Stimulated activated CD4-positive, alpha-beta T cell treated with anti-CD3 and anti-CD28 coated beads, Interleukin-1b, Interleukin-23, amount 100 ng/mL, for 4 hours (primary cell): ENCODE measurements at places on chromosomes 2 and 18.

- DNase-seq = no peak
These were observed 73.3 kb downstream of the PIK3C3 start for GRCh38 chr18:42028247-42028832.

DNA sequence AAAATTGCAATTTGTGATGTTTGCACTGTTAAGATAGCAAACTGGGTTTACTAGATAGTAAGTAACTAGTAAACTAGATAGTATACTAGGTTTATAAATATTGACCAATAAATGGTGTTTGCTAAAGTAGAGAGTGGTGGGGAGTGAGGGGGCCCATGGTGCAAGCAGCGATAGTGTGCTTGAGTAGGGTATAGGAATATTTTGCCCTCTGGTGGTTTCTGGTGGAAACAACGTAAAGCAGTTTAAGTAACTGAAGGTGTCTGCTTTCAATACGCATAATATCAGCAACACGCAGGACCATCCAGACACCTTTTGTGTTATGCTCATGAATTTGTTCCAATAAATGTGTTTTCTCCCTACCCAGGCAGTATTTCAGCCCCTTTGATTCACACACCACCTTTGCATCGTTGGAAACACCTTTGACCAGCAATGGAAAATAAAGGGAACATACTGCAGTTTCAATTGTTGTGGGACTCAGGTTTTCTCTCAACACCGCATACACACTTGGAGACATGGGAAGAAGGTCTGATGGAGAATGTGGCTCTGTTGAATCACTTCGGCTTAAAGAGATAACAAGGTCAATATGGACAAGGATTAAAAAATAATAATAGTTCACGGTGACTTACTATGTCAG, 16.7 kb upstream of the STAT1 start:
- no peak for DNase-seq

GRCh38 chr2:70942396-70943204, 6.9 kb downstream of the ATP6V1B1 start:
- DNase-seq = no peak

GRCh38 chr18:67600181-67601180, 84.0 kb upstream of the DSEL start:
- no peak for DNase-seq

DNA sequence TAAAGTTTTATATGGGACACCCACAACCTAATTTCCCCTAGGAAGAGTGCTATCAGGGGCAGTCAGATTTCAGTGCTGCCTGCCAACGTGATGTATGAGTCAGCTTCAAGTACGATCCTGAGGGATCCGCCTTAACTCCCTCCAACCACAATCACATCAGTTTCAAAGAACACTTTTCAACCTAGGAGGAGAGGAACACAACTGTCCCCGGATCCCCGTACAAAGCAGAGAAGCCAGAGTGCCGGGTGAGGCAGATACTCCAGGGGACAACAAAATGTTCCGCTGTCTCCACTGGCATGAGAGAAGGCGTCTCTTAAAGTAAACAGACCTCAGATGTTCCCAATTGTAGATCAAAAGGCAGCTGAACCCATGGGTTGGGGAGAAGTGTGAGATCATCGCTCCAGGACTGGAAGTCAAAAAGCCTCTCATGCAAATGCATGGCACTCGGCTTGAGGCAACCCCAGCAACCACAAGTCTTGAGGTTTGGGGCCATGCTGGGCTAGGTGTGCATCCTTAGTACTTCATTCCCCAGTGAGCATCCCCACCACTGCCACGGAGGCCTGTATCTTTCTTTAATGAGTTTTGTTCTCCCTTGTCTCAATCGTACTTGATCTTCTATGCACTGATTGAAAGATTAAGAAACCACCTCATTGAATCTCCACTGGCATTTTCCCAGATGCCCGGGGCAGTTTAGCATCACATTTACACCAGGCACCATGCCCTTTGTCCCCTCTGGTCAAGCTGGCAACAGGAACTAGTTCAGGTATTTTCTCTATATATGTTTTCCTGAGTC, 91.0 kb upstream of the CCBE1 start:
- DNase-seq = no peak

DNA sequence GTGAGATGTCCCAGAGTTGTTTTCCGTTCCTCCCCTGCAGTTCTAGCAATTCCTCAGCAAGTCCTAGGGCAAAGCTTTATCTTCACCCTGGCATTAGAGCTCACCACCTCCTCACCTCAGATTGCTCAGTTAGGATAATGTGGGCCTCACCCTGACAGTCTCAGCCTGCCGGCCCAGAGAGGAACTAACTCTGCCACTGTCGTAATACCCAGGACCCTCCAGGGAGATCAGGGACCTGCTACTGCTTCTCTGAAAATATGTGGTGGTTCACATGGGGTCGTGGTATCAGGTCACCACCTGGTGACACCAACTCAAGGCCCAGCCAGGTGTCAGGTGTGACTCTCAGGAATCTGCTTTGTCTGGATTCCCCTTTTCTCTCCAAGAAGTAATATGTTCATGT, 120.7 kb downstream of the FEZ2 start:
- DNase-seq = no peak

- DNase-seq = no peak
These were observed 212.3 kb upstream of the TRIB2 start for GRCh38 chr2:12504443-12504842.

GRCh38 chr2:168708080-168708479, 94.4 kb upstream of the NOSTRIN start:
- no peak for DNase-seq

GRCh38 chr2:217978536-217979150, 24.2 kb downstream of the TNS1 start:
- DNase-seq = no peak

DNA sequence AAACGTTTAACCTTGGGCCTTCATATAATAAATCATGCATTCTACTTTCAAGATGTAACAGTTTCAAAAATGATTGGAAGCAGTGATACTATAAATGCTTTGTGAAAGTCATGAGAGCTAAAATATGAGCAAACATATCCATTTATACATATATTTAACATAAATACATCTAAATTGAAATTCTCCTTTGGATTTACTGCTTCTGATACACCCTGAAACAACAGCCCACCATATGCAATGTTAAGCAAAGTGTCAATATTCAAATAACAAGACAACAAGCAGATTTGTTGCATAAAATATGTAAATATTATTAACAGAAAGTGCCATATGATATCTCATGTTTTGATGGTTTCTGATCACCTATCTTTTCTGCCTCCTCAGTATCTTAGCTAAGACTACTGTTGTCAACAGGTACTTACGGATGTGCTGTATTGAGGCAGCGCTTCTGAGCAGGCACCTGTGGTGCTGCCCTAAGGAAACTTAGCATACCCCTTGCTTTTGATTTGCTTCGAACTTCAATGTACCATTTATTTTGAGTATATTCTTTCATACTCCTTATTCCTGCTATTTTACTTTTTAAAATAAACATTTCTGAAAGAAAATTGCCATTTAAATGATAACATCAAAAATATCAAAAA, 6.1 kb downstream of the FIGN start:
- DNase-seq = no peak

GRCh38 chr2:129876541-129876940, 102.9 kb upstream of the RAB6C start:
- DNase-seq = no peak

GRCh38 chr2:46470114-46470628, 9.2 kb upstream of the TMEM247 start:
- no peak for DNase-seq

- no peak for DNase-seq
These were observed 49.7 kb upstream of the MAPRE2 start for GRCh38 chr18:34991561-34991960.

DNA sequence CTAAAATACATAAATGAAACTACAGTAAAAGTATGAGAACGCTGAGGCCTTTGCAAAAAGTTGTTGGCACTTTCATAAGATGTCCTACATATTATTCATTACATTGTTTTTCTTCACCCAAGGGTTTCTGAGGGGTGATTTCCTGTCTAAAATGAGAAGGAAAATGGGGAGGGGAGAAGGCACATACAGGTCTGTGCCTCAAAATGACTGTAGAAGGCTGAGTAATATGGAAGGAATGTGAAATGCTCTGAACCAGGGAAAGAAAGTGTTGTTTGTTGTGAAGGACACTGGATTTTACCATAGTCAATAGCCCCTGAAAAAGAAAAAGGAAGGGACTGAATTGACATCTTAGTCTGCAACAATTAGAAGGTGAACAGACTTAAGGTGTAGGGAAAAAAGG, 99.5 kb upstream of the RNF152 start:
- DNase-seq = no peak

DNA sequence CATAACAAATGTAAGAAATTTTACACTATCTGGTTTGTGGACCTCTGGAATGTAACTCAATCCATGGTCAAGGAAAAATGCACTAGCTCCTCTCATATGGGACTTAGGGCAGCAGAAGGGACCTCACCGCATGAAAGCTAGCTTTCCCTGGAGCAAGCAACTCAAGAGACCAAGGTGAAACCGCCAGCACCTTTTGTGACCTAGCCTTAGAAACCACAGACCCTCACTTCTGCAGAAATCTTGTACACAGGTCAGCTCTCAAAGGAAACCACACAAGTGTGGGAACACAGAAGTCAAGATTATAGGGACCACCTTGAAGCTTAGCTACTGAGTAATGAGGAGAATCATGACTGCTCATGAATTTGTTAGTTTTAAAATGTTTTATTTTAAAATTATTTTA, 222.5 kb downstream of the DLGAP1 start:
- no peak for DNase-seq

GRCh38 chr2:19327496-19327895, 30.9 kb downstream of the OSR1 start:
- DNase-seq = no peak

GRCh38 chr2:131154647-131155046, 49.5 kb downstream of the PLEKHB2 start:
- no peak for DNase-seq

DNA sequence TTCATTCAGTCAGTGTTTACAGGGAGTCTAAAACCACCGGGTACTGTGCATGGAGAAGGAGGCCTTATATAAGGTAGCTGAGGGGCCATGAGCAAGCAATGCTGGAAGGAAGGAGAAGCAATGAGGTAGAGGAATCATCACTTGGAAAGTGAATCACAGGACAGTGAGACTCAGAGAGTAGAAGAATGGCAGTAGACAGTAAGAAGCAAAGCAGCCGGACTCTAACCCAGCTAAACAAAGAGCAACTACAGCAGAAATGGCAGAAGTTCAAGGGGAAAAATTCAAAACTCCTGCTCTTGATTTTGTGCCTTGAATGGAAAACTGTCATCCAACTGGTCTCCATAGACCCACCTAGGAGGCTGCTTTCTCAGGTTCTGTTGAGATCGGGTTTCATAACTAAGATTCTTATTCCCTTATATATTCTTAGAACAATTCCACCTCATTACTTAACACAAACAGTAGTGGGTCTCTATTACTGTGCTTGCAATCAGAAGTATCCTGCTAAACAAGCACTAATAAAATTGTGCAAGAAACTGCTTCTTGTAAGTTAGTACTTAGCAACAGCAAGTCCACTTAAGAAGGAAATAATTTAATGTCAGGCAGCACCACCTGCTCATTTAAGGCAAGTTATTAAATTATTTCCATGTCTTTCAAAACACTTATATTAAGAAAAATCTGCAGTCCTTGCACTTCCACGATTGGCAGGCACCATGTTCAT, 68.0 kb downstream of the RBMS1 start:
- DNase-seq = no peak

- DNase-seq = no peak
These were observed 498.2 kb upstream of the TCF4 start for GRCh38 chr18:56086176-56086575.

DNA sequence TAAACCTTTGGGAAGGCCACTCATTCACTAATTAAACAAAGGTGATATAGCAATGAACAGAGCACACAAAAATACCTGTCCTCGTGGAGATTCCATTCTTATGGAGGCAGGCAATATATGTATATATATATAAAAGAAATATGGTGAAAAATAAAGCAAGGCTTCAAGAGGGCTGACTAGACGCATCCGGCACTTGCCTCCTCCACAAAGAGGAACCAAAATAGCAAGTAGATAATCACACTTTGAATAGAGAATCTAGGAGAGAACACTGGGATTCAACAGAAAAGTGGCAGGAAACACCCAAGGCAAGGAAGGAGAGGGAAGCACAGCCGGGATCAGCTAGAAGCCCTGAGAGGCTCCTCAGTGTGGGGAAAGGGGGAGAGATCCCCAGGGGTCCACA, 218.4 kb upstream of the FOSL2 start:
- no peak for DNase-seq

GRCh38 chr18:35920623-35921022, 51.9 kb upstream of the RMP24 start:
- no peak for DNase-seq

DNA sequence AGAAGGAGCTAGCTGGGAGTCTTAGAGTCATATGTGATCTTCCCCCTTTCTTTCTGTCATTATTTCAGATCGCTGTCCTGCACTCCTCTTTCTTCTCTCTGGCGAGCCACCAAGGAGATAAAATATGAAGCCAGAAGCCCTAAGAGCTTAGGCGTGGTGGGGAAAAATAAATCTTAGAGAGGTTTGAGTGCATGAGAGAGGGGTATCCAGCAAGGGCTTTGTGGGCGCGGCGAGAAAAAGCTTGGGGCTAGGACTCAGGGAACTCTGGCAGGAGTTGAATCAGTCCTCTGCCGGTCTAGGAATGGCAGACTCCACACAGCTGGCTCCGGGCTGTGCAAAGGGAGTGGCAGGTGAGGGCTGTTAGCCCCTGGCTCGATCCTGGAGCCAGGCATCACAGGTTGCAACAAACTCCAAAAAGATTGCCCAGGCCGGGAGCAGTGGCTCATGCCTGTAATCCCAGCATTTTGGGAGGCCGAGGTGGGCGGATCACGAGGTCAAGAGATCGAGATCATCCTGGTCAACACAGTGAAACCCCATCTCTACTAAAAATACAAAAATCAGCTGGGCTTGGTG, 20.1 kb upstream of the IGFBP5 start:
- DNase-seq = no peak

GRCh38 chr2:37583402-37583801, 88.0 kb downstream of the CDC42EP3 start:
- DNase-seq = no peak

DNA sequence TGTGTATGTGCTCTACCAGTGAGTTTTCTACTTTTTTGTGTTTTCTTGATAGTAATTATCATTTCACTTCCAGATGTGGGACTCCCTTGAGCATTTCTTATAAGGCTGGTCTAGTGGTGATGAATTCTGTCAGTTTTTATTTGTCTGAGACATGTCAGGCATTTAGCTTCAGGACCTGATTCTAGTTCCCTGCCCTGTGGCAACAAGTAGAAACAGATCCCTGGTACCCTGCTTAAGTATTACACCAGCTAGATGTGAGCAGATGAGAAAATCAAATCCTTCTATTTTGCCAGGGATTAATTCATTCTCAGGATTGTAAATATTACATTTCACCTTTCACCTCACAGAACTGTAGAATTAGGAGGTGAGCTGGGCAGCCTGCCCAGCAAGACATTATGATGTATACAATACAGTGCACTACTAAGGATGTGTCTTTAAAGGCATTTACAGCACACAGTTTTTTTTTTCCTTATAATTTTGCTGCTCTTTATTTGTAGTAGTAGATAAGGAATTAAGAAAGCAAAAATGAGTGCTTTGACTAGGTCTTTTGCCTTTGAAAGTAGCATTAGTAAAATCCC, 35.1 kb downstream of the GALM start:
- no peak for DNase-seq

- no peak for DNase-seq
These were observed 107.7 kb upstream of the PPP1CB start for GRCh38 chr2:28643911-28644334.
